ENCODE measurements at places on chromosomes 6 and 20.

- DNase-seq = peak; percentile 52
These were observed 31.9 kb downstream of the NSFL1C start for GRCh38 chr20:1434571-1435336.

DNA sequence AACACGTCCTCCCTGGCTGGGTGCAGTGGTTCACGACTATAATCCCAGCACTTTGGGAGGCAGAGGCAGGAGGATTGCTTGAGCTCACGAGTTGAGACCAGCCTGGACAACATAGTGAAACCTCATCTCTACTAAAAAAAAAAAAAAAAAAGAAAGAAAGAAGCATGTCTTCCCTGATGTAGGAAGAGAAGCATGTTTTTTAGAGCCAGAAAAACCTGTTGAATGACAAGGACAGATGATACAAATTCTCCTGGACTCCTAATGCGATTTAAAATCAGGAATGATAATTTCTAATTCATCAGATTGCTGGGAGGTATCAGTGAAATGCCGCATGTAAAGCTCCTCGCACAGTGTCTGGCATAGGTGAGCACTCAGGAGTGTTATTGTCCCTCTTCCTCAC is 23.7 kb upstream of the SEC63 start:
- DNase-seq = no peak

- no peak for DNase-seq
These were observed 91.6 kb upstream of the TAB2 start for GRCh38 chr6:149225946-149226345.

- no peak for DNase-seq
These were observed 88.0 kb downstream of the DNAH8 start for GRCh38 chr6:38803129-38803528.

DNA sequence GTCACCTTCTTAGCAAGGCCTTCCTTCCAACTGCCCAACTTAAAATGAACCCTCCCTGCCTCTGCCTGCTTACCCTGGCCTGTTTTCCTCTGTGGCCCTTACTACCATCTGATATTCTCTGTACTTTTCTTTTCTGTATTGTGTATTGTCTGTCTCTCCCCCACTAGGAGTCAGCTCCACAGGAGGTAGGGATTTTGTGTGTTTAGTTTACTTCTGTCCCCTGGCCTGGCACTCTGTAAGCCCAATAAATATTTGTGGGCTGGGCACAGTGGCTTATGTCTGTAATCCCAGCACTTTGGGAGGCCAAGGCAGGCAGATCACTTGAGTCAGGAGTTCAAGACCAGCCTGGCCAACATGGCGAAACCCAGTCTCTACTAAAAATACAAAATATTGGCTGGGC is 72.8 kb downstream of the RIPOR3 start:
- no peak for DNase-seq
